ENCODE measurements at places on chromosomes 2 and 18. TPM values are rescaled to one million over a fixed set of nuclear protein-coding genes. Genes with fewer than 3 reads are reported as not detected.

DNA sequence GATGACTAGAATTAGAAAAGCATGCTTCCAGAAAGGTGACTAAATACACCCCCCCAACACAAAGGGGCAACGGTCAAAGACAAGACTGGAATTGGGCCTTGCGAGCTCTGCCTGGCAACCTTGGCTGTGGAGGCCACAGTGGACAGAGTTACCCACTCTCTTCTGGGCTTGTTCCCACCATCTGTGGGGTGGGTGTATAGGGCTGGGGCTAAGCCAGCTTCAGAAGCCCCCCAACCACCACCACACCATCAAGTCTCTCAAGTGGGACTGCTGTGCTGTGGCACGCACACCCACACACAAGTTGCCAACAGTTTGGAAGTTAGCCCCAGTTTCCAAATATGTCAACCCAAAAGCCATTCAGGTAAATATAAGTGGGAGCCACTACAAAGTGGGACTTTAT is 7.8 kb downstream of the NFE2L2 start:
- DNase-seq = no peak

DNA sequence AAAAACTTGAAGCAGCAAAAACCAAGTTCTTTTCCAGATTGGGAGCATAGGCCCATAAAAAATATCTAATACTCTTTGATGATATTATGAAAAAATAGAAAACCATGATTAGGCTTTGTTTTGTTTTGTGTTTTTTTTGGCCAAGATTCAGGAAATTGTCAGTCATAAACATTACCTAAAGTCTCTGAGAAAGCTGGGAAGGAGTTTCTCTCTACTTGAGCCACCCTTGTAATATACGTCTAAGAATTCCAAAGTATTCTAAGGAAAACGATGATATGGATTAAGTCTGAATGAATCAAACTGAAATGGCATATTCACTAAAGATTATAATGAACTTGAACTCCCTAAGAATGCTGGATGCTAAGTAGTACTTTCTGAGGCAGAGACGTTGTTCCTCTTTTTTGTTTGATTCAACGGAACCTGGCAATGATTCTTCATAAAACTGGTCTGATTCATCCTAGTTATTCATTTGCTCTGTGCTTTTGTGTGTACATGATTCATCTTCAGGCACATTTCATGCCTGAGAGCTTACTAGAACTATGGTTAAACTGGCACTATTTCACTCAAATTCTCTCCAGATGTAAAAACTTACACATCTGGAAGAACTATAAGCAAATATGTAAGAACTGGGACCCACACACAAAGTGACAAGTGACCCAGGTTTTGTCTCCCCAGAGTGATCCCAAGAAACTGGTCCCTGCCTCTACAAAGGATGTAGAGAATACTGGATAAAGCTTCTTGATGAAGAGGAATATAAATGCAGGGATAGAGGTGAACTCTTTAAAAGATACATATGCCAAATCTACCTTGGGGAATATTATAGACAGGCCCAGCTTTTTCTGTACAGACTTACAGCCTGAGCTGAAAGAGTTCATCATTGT is 159.7 kb downstream of the DOCK10 start:
- DNase-seq = no peak

Gene MOB4
- 16.3 TPM for total RNA-seq

Gene REG1B
- not detected for total RNA-seq

GRCh38 chr2:106307860-106308259 is 113.8 kb upstream of the UXS1 start:
- DNase-seq = no peak

DNA sequence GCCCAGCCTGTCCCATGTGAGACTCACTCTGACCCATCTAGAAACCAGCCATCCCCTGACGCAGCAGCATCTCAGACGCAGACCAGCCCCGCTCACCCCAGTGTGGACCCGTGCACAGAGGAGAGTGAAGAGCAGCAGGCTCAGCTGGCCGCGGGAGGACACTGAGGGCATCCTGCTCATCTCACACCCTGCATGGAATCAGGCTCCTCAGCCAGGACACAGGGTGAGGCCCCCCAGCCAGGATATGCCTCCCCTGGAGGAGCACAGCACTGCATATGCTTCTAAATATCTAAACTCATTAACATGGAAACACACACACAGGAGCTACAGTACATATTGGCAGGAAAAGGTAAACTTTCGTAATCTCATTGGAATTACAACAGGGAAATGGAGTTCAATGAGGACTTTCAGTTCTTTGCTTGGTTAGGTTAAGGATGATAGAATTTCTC is 34.4 kb downstream of the NEMP2 start:
- no peak for DNase-seq

DNA sequence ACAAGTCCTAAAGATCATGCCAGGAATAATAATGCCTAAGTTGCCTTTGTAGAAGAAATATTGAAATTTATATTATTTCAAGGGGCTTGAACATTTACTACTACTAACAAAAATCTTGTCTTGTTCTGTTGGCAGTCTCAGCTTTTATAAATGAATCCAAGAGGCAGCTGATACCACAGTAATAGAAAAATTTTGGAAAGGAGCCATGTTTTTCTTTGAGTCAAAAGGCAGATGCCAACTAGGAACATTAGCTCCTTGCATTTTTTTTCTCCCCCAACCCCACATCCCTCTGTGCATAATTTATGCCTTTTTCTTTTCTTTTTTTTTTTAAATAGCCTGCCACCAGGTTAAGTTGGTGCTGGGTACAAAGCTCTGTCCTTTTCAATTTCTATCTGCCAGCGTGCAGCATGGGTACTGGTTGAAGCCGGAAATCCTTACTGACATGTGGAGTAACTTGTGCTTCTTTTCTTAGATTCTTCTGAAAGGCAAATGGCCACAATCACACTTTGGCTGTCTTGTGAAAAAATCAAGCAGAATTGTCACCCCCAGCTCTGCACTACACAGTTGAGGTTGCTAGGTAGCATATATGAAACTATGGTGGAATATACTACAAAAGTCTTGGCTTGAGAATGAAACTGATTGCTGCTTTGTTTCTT is 98.8 kb downstream of the RHBDD1 start:
- DNase-seq = no peak

- DNase-seq = no peak
These were observed 32.8 kb downstream of the ZNF892 start for GRCh38 chr2:95240091-95240490.

Gene CFAP65
- total RNA-seq = not detected

DNA sequence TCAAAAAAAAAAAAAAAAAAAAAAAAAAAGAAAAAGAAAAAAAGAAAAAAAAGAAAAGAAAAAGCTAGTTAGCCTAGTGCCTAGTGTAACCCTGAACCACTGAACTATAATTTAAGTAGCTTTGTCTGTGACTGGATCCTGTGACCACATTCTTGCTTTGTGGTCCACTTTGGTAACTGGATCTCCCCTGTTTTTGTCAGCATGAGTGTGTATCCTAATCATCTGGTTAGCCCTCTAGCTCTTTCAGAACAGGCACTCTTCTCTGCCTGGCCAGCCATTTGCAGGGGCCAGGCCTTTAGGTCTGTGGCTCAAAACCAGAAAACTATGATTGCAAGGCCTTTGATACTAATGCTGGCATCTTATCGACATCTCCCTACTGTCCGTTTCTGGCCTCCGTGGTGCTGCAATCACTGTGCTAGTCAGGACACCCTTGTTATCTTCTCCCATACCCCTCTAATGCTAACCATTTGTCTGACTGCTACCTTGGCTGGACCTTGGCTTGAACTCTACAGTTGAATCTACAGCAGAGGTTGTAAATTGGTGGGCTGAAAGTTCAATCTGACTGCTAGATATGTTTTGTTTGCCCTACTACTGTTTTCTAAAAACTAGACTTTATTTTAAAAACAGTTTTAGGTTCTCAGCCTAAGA is 40.5 kb downstream of the RBKS start:
- no peak for DNase-seq

GRCh38 chr18:40313030-40313642 is 1641.9 kb upstream of the PIK3C3 start:
- no peak for DNase-seq

GRCh38 chr2:11813951-11814350 is 67.5 kb downstream of the LPIN1 start:
- no peak for DNase-seq

GRCh38 chr2:56117764-56118163 is 66.0 kb upstream of the CCDC85A start:
- no peak for DNase-seq

DNA sequence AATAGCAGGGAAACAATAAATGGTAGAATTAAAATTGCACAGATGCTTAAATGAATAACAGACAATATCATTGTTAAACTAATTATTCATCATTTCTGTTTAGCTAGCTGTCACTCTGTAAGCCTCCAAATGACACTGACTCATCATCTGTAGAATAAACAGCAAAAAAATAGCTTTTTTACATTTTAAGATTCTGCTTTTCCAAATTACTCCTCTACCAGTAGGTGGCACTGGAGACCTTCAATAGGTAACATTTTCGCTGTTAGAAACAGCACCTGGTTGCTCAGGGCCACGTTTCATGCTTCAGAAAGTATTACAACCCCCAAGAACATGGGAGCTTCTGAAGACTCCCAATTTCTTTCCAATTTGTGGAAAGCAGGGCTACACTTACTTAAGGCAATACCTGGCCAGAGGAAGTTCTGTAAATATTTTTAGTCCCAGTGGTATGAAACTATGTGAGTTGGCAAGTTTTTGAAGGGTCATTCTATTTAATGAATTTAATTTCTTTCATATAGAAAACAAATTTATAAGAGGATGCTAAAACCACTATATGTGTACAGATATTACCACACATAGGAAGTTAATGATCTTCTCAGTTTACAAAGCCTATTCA is 45.4 kb downstream of the TTN start:
- DNase-seq = no peak

Gene RAPGEF4
- 0.26 TPM for total RNA-seq

DNA sequence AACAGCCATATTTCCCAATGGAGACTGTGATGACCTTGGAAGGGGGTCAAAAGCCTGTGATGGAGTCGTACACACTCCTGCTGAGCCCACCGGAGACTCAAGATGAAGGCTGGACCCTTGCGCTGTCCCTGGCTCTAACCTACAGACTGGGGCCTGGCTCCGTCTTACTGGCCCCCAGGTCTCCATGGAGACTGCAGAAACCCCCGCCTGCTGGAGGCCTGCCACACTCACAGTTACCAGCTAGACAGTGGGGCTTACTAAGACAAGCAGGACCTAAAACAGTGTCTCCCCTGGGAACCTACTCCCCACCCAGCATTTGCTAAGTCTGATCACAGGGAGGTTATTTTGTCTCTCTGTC is 9.6 kb downstream of the C2orf72 start:
- no peak for DNase-seq

- no peak for DNase-seq
These were observed 34.9 kb upstream of the HPCAL1 start for GRCh38 chr2:10267551-10268465.

DNA sequence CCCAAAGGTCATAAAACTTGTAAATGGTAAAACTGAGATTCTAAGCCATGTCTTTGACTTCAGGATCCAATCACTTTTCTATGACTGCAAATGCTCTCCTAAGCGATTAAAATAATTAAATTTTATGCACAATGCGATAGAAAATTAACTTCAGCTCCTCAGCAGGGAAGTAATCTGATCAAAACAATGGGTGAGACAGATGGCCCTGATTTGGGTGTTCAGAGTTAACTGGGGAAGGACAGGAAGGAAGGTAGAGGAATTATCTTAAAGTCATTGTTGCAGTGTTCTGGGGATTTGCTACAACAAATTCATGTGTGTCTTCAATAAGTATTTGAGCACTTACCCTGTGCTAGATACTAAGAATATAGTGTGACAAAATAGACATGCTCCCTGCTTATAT is 446.0 kb upstream of the MEX3C start:
- DNase-seq = no peak

DNA sequence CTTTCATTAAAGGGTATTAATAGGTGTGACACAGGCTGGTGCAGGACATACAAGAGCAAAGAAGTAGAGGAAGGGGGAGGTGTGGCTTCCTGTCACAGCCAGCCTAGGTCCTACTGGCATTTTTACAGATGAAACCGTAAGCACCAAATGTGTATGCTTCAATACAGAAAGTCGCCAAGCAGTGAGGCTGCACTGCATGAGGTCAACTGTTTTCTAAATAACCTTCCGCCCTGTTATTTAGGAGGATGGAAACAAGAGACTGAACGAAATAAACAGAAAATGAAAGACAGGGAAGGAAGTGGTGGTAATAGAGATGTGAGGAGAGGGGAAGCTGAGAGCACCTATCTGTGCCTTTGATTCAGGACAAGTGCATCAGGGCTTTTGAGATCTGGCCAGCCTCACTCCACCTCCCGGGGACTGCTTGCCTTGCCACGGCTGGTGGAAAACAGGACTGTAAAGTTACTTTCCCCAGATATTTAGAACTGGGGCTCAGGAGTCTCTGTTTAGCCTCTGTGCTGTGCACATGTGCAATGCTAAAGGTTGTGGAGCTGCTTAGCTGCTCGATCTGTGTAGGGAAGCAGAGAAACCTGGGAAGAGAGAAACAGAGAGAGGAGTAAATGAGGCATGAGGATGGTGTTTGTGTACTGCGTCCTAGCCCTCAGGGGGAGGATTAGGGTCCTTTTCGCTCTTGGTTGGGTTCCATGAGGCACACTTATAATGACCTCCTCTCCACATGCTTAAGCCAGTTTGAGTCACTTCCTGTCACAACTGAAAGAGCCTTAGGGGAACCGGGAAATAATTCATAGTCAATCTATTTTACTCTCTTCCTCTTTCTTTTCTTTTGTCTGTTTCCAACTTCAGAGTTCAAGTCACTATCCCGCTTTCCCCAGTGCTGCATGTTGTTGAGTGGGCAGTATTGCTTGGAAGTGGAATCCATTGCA is 62.3 kb upstream of the BOD1L2 start:
- DNase-seq = no peak

DNA sequence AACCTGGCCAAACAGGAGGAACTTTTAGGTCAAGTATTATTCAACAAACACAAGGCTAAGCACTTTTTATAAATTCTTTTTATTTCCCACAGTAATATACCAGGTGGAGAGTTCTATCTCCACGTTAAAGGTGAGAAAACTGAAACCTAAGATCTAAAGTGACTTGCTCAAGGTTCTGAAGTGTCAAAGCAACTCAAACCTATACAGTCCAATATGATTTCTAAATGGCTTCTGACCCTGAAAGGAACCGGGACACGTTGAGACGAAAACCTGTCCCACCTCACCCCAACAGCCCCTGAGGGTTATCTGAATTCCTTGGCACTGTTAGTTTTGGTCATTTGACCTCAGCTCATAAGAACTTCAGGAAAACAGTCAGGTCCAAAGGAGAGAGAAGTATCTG is 814.5 kb upstream of the LRATD1 start:
- DNase-seq = no peak
